ENCODE measurements at places on chromosomes 11 and 22. TPM values are rescaled to one million over a fixed set of nuclear protein-coding genes. Genes with fewer than 3 reads are reported as not detected.

Gene WNT11
- 3.0 TPM for total RNA-seq

Gene POLD4
- 23.0 TPM for total RNA-seq

Gene VPS11
- 13.4 TPM for total RNA-seq

DNA sequence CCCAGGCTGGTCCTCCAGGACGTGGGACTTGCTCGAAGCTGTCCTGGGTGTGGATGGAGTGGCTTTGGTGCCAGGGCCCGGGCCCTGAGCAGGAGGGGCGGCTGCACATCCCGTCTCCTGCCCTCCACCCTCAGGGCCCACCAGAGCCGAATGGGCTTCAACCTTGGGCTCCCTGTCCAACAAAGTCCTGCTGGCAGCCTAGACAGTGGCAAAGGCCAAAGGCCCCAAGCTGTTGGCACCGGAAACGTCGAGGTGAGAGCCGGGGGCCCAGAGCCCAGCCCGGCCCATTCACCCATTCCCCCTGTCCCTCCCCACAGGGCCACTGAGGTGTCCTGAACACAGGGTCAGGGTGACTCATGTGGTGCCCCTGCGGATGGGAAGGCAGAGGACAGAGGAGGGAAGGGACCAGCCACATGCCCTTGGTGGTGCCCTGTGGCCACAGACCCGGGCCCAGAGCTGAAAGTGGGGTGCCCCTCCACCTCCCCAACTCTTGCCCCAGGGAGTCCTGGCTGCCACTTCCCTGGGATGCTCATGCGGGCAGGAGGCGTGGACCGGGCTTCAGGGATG is 9.1 kb downstream of the TSPAN32 start:
- no peak for DNase-seq

GRCh38 chr11:17747131-17747955 is 12.8 kb downstream of the KCNC1 start:
- DNase-seq = no peak

DNA sequence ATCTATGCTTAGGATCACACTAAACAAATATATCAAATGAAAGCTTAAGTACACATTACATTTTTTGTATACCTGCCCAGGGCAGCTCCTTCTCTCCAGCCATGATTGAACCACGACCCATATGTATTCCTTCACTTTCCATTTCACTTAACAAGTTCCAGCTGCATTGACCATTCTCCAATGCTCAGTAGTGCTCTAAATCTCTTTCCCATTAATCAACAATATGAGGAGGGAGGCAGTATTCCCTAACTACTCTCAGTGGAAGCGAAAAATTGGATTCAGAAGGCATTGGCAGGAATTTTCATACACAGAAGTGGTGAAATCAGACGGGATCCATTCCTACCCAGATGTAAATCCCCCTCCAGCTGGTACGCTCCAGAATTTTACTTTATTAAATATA is 372.0 kb upstream of the LUZP2 start:
- DNase-seq = no peak

DNA sequence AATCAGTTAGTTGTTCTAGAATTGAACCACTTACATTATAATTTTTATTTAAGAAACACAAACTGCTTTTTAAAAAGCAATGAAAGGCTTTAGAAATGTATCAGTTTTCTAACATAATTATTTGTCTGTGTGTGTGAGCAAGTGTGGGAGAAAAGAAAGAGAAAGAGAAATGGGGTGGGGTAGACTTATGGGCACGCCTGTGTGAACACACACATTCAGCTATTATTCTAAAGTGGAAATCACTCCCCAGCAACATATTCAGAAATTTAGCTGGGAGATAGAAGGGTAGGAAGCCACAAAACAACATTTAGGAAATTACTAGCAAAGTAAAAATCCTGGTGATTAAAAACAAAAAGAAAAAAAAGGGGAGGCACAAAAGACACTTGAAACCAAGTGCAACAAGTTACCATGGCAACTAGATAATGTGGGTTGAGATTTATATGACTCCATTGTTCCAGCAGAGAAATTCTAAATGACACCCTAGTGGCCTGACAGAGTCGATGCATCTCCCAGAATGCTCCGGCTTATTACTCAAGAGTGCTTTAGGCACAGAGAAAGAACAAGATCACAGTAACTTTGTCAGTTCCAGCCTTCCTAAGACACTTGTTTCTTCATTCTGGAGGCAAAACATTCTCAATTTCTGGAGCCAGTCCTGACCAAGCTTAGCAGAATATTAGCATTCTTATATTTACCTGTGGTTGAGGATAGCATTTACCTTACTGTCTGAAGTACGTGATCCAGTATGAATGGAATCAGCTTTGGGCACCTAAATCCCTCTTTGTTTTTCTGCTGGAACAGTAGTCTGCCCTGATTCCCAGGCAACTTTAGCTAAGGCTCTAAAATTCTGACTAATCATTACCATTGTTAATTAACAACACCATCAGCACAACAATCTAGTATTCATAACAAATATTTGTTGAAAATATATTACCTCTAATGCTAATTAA is 444.4 kb downstream of the DLG2 start:
- DNase-seq = peak; percentile 87

Gene PTGDR2
- 0.24 TPM for total RNA-seq

Gene PRODH
- total RNA-seq = 67.4 TPM

Gene SLC22A6
- total RNA-seq = not detected
